ENCODE measurements at places on chromosomes 4 and X.

GRCh38 chr4:172851534-172851933 is 317.1 kb upstream of the GALNT7 start:
- peak; percentile 29 for DNase-seq

GRCh38 chr4:67712000-67712625 is 11.2 kb upstream of the UBA6 start:
- no peak for DNase-seq

- DNase-seq: no peak
Observed at GRCh38 chrX:30635630-30636029, 17.6 kb upstream of the GK start.

GRCh38 chr4:8282134-8282641 is 12.6 kb downstream of the HTRA3 start:
- DNase-seq: no peak

Measured in fibroblast of skin of right biceps (primary cell).